Neuronal stem cell (in vitro differentiated cells): ENCODE measurements at places on chromosomes 1 and 21.

DNA sequence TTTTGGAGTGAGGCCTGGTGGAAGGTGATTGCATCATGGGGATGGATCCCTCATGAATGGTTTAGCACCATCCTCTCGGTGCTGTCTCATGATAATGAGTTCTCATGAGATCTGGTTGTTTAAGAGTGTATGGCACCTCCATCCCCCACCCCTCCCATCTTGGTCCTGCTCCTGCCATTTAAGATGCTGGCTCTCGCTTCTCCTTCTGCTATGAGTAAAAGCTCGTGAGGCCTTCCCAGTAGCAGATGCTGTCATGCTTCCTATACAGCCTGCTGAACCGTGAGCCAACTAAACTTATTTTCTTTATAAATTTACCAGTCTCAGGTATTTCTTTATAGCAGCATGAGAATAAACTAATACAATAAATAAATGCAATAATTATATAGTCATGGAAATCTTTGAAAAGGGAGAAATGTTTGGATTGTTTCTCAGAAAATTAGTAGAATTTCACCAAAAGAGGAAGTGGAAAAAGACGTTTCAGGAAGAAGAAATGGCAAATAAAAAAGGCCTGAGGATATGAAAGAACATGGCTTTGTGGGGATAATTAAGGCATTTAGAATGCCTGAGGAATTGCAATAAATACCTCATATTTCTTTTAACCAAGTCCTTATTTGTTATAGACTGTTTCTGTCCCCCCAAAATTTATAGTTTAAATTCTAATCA is 451.2 kb upstream of the ADGRL4 start:
- H3K36me3 ChIP-seq = no peaks in the 10 kb centered on the region
- H3K4me1 ChIP-seq = no peaks in the 10 kb centered on the region
- no peaks in the 10 kb centered on the region for H3K27me3 ChIP-seq
- no peak overlapping the region for H3K27ac ChIP-seq
- no peak for DNase-seq

DNA sequence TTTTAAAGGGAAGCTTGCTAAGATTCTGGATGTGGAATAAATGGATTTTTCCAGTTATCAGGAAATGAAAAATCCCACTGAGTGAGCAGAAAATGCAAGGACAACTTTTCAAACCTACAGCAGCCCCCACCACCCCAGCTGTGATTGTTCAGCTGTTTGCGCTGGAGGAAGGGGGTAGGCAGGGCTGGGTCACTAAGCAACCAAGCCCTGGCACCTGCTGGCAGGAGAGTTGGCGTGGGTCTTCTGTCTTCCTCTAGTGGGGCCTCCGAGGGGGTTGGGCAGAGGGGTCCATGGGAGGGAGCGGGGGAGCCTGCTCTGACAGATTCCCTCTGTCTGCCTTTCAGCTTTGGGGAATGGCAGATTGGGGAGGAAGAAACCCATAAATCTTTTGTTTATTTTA is 45.3 kb downstream of the EIF2D start:
- DNase-seq = no peak
- no peak overlapping the region for H3K27ac ChIP-seq

DNA sequence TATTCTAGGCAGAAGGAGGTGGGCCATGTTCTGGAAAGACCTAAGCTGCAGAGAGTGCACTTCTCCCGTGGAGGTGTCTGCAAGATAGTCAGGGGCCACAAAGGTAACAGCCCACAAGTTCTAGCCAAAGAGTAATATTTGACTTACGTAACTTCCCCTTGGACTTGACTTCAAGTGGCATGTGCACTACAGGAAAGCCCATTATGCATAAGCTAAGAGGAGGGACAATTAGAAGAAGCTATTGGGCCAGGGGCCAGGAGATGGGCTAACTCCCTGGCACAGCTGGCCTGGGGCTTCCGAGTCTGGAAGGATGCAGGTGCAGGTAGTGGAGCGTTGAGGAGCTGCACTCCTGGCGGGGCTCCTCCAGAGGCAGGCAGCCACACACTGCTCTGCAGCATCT is 58.3 kb downstream of the ERG start:
- no peak overlapping the region for H3K4me3 ChIP-seq
- no peak for DNase-seq
- no peaks in the 10 kb centered on the region for H3K27me3 ChIP-seq
- no peaks in the 10 kb centered on the region for H3K36me3 ChIP-seq
- H3K27ac ChIP-seq = no peak overlapping the region

DNA sequence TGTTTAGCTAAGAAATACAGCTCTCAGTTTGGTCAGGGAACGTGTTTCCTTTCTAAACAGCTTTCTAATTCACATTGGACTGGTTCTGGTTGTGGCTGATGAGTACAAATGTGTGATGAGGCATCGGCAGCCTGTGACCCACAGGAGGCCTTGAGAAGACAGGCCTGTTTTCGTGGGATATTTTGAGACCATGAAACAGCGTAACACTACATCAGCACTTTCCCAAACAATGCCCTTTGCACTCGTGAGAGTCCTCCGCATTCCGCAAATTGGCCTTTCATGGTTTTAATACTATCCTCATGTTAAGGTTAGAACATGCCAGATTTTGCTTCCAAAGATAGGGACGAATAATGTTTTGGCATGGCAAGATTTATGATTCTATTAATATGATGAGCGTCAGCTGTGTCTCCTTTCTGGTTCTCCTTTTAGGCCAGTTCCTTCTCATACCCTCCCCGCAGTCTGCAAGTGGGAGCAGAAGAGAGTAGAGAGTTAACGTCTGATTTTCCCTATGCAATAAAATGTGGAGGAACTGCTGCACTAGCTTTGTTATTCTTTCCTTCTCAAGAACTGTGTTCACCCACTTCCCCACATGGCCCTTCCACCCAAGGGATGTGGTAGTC is 84.3 kb upstream of the L1TD1 start:
- no peak for DNase-seq
- H3K27me3 ChIP-seq = no peaks in the 10 kb centered on the region
- no peaks in the 10 kb centered on the region for H3K4me1 ChIP-seq
- H3K4me3 ChIP-seq = no peak overlapping the region
- H3K36me3 ChIP-seq = no peaks in the 10 kb centered on the region

GRCh38 chr1:1625404-1625775 is 6.6 kb upstream of the MMP23B start:
- peaks cover 4% of the 10 kb centered on the region for H3K36me3 ChIP-seq
- no peak overlapping the region for H3K27ac ChIP-seq
- DNase-seq = no peak

DNA sequence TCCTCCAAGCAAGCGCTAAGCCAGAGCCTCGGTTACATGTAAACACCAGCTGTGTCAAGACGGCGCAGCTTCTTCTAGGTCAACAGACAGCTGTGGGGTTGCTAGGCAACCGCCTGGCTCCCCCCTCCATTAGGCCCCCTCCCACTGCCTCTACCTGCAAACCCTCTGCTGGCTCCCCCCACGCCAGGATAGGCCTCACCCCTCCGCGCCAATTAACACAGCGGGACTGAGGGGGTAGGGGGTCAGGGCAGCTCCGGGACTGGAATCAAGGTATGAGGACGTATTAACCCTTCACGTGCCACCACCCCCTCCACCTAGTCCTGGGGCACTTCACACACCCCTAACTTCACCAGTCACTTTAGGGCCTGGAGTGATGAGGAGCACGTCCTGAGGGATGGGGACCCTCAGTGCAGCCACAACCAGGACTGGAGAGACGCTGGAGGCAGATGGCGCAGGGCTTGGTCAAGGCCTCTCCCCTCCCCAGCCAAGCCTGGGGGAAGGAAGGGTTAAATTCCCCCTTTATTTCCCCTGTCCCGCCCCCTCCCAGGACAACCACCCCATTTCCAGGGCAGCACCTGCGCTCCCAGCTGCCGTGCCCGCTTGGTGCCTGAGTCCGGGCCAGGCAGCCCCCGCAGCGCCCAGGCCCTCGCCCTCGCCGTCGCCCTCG is 37.4 kb upstream of the WASF2 start:
- peak overlapping the region; percentile 59 for H3K27ac ChIP-seq
- no peaks in the 10 kb centered on the region for H3K27me3 ChIP-seq
- H3K36me3 ChIP-seq = no peaks in the 10 kb centered on the region
- H3K4me1 ChIP-seq = peaks cover 49% of the 10 kb centered on the region
- peak overlapping the region; percentile 72 for H3K4me3 ChIP-seq

- H3K4me1 ChIP-seq = peaks cover 6% of the 10 kb centered on the region
- no peak for DNase-seq
- no peak overlapping the region for H3K27ac ChIP-seq
- peaks cover 74% of the 10 kb centered on the region for H3K36me3 ChIP-seq
- no peaks in the 10 kb centered on the region for H3K27me3 ChIP-seq
These were observed 79.6 kb downstream of the SASS6 start for GRCh38 chr1:100053119-100053518.

- no peaks in the 10 kb centered on the region for H3K36me3 ChIP-seq
- H3K4me1 ChIP-seq = peaks cover 8% of the 10 kb centered on the region
- H3K27ac ChIP-seq = peak overlapping the region; percentile 70
- H3K4me3 ChIP-seq = peak overlapping the region; percentile 95
These were observed 500 bp upstream of the DOCK7 start for GRCh38 chr1:62688687-62689085.

- peaks cover 2% of the 10 kb centered on the region for H3K4me1 ChIP-seq
- no peak for DNase-seq
- H3K4me3 ChIP-seq = no peak overlapping the region
- H3K27ac ChIP-seq = no peak overlapping the region
- H3K27me3 ChIP-seq = no peaks in the 10 kb centered on the region
These were observed 1.9 kb downstream of the SLC25A44 start for GRCh38 chr1:156195853-156196252.

DNA sequence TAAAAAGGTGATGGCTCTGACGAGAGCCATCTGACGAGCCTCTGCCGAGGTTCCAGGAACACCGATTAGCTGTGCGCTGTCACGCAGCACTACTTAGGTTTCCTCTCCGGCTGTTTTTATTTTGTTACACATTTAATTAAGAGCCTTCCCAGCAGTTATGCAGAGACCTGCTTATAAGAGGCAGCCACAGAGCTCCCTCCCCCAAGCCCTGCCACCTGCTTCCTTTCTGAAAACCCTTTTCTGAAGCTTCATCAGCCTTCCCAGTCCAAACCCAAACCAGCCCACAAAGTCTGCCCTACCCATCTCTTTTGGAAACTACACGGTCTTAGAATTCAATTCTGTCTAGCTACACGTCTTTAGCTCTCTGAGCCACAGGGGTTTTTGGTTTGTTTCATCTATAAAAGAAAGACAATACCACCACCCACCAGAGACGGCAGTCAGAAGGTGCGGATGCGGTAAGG is 49.1 kb downstream of the ERI3 start:
- no peaks in the 10 kb centered on the region for H3K27me3 ChIP-seq
- peaks cover 32% of the 10 kb centered on the region for H3K36me3 ChIP-seq
- no peak overlapping the region for H3K27ac ChIP-seq
- no peak overlapping the region for H3K4me3 ChIP-seq

DNA sequence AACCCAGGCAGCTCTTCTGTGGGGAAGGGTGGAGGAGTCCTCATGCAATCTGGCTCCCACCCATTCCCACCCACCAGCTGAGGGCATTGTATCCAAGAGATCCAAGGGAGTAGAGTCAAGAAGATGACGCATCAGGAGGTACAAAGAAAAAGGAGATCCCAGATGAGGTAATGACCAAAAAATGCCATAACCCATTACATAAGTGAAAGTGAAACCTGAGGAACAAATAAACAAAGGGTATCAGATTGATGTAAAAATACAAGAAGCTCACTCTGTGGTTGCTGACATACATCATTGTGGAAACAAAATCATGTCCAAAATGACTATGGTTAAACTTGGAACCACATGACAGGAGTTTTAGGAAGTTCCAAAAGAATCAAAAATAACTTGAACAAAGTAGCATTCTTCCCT is 42.5 kb downstream of the CCN1 start:
- peaks cover 3% of the 10 kb centered on the region for H3K36me3 ChIP-seq
- no peak overlapping the region for H3K27ac ChIP-seq

DNA sequence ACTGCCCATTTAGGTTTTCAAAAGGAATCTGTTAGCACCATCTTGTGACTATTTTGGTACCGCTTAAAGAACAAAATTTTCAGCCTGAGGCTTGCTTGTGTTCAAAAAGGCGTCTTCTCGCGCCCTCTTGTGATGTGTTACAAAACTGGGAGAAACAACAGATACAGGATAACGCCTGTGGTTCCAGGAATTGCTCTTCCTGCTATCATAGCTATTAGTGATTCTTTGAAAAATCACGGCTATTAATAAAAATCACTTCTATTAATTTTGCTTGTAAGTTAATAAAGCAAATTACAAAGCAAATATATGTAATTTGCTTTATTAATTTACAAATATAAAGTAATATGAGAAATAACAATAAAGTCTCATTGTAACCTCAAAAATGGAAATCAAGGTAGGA is 82.2 kb upstream of the ABCD3 start:
- no peak overlapping the region for H3K4me3 ChIP-seq
- peak; percentile 70 for DNase-seq
- peaks cover 2% of the 10 kb centered on the region for H3K4me1 ChIP-seq
- H3K27me3 ChIP-seq = peaks cover 5% of the 10 kb centered on the region

DNA sequence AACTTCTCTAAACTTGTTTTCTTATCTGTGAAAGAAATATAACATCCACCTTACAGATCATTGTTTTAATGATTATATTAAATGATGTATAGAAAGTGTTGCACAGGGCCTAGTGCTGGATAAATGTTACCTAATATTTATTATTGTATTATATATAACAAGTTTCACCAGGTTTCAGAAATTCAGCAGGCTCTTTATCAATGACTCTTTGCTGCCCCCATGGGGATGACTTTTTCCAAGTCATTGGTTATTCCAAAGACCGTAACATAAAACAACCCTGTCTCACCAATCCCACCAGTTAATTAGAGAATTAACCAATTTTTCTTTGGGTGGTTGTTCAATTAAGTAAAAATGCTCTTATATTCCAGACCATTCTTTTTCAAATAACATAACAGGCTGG is 7.3 kb upstream of the DEDD start:
- no peaks in the 10 kb centered on the region for H3K27me3 ChIP-seq
- H3K4me1 ChIP-seq = no peaks in the 10 kb centered on the region
- DNase-seq = no peak
- no peak overlapping the region for H3K4me3 ChIP-seq

DNA sequence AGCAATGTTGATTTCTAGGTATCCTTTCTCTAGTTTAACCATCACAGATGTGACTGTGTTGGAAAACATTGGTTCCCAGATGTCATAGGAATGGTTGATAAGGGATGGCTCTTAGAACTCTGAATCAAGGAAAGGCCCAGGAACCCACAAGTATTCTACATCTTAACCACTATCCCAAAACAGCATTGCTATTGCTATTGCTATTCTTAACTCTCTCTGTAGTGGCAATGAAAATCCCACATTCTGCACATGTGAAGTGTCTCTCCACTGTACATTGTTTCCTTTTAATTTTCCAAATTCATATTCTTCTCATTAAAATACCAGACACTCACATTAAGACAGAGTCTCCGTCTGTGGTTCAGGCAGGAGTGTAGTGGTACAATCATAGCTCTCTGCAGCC is 420.4 kb upstream of the RUNX1 start:
- H3K27ac ChIP-seq = no peak overlapping the region
- H3K27me3 ChIP-seq = no peaks in the 10 kb centered on the region
- no peak overlapping the region for H3K4me3 ChIP-seq
- no peaks in the 10 kb centered on the region for H3K36me3 ChIP-seq
- H3K4me1 ChIP-seq = no peaks in the 10 kb centered on the region
- no peak for DNase-seq

- no peaks in the 10 kb centered on the region for H3K27me3 ChIP-seq
- H3K36me3 ChIP-seq = no peaks in the 10 kb centered on the region
- no peak overlapping the region for H3K4me3 ChIP-seq
These were observed 96.5 kb upstream of the WNT4 start for GRCh38 chr1:22239378-22239777.

GRCh38 chr21:34836103-34836932 is 167.5 kb downstream of the CLIC6 start:
- H3K27ac ChIP-seq = no peak overlapping the region
- peaks cover 11% of the 10 kb centered on the region for H3K4me1 ChIP-seq
- no peaks in the 10 kb centered on the region for H3K36me3 ChIP-seq
- no peak overlapping the region for H3K4me3 ChIP-seq
- no peaks in the 10 kb centered on the region for H3K27me3 ChIP-seq
